ENCODE measurements at places on chromosomes 16 and 17. TPM values are rescaled to one million over a fixed set of nuclear protein-coding genes. Genes with fewer than 3 reads are reported as not detected.

AXIN1 gene
- 50.6 TPM for total RNA-seq

KRT36 gene
- not detected for total RNA-seq

BCL7C gene
- total RNA-seq, result 17.5 TPM

TP53TG3 gene
- total RNA-seq, result not detected

ABCC3 gene
- total RNA-seq, result not detected

HSD3B7 gene
- 12.2 TPM for total RNA-seq

SCN4A gene
- 8.5 TPM for total RNA-seq

SLX1B gene
- total RNA-seq, result 62.6 TPM

TBC1D3K gene
- total RNA-seq, result not detected

PRMT7 gene
- total RNA-seq, result 61.9 TPM

GRCh38 chr17:28763804-28764266, 20.0 kb downstream of the TRAF4 start:
- no peaks in the 10 kb centered on the region for H3K27me3 ChIP-seq
- peak; percentile 89 for DNase-seq
- H3K4me3 ChIP-seq, result no peak overlapping the region
- peaks cover 13% of the 10 kb centered on the region for H3K36me3 ChIP-seq
- H3K27ac ChIP-seq, result no peak overlapping the region

- no peaks in the 10 kb centered on the region for H3K36me3 ChIP-seq
- H3K27ac ChIP-seq, result no peak overlapping the region
- no peaks in the 10 kb centered on the region for H3K27me3 ChIP-seq
- H3K4me1 ChIP-seq, result no peaks in the 10 kb centered on the region
- no peak for DNase-seq
Measured at GRCh38 chr17:151004-151403, 13.6 kb downstream of the SCGB1C2 start.

DNA sequence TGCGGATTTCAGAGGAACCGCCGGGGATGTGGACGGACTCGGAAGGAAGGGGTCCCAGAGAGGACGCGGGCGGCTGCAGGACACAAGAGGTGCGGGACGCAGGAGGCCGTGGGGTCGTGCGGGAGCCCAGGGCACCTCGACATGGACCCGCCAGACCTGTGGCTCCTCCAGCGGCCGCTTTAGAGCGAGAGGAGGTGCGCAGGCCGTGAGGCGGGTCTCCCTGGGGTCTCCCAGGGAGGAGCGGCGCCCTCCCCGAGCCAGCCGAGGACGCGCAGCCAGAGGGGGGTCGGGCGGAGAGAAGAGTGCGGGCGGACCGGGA, 6.8 kb upstream of the FLYWCH1 start:
- H3K27ac ChIP-seq, result 0 out of 2 replicates have a peak overlapping the region, but pooled peaks have one; percentile 76
- DNase-seq, result no peak
- peak overlapping the region; percentile 99 for H3K4me3 ChIP-seq
- no peaks in the 10 kb centered on the region for H3K36me3 ChIP-seq
- no peaks in the 10 kb centered on the region for H3K27me3 ChIP-seq

- no peaks in the 10 kb centered on the region for H3K36me3 ChIP-seq
- H3K4me1 ChIP-seq, result peaks cover 13% of the 10 kb centered on the region
- no peak for DNase-seq
- H3K27ac ChIP-seq, result peak overlapping the region; percentile 94
- H3K4me3 ChIP-seq, result peak overlapping the region; percentile 97
- H3K27me3 ChIP-seq, result no peaks in the 10 kb centered on the region
Measured at GRCh38 chr17:18858567-18859245, 775 bp downstream of the PRPSAP2 start.

DNA sequence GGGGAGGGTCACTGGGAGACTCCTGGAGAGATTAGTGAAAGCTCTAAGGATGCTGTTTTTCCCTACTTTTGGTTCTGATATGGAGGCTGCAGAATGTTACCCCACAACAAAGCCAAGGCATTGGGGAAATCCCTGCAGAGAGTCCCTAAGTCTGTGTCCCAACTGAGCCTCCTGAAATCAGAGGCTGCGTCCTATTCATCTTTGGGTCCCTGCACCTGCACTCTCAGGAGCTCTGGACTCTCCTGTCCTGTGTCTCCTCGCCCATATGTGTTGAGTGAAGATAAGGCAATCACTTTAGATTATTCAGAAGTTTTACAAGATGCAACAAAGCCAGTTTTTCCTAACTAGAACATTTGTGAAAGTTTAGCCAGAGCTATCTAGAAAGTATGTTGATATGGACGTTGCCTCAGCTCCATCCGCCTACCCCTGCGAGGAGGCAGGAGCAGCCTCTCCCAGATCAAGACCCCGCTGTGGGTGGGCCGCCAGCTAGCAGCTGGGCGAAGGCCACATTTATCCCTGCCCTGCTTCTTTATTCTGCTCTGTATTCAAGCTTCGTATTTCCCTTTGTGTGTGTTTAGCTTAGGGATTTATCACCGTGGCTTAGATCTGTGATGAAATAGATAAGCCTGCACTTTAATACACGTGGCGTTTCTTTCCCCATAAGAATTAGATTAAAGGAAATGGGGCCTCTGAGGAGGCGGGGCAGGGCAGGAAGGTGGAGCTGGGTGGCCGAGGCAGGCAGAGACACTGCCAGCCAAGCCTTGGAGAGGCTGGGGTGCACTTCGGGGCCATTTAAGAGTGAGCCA, 37.4 kb downstream of the SHISA6 start:
- H3K4me3 ChIP-seq, result no peak overlapping the region
- H3K4me1 ChIP-seq, result no peaks in the 10 kb centered on the region
- no peaks in the 10 kb centered on the region for H3K36me3 ChIP-seq
- H3K27me3 ChIP-seq, result no peaks in the 10 kb centered on the region

- no peak overlapping the region for H3K4me3 ChIP-seq
- H3K27ac ChIP-seq, result no peak overlapping the region
- no peak for DNase-seq
- no peaks in the 10 kb centered on the region for H3K36me3 ChIP-seq
- no peaks in the 10 kb centered on the region for H3K27me3 ChIP-seq
- H3K4me1 ChIP-seq, result peaks cover 8% of the 10 kb centered on the region
Measured at GRCh38 chr17:47204722-47205418, 4.3 kb upstream of the MYL4 start.

DNA sequence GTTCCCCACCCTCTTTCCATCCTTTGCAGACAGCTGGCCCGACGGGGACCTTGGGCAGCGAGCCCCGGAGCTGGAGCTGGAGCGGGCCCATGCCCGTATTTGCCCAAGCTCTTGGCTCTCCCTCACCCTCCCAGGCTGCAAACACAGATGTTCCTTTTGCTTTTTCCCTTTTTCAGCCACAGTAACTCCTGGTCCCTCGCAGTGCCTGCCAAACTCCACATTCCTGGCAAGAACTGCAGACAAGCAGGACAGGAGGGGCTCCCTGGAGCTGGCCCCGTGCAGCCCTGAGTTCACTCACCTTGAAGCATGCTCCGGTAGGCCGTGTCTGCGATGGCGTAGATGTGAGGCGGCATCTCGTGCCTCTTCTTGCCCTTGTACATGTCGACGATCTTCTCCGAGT, 33.9 kb downstream of the MYH11 start:
- H3K4me1 ChIP-seq, result no peaks in the 10 kb centered on the region
- H3K27ac ChIP-seq, result no peak overlapping the region
- H3K4me3 ChIP-seq, result no peak overlapping the region
- no peaks in the 10 kb centered on the region for H3K36me3 ChIP-seq

GRCh38 chr16:11748404-11749254, 6.0 kb upstream of the TXNDC11 start:
- DNase-seq, result peak; percentile 22
- H3K4me1 ChIP-seq, result no peaks in the 10 kb centered on the region
- H3K36me3 ChIP-seq, result peaks cover 21% of the 10 kb centered on the region
- no peak overlapping the region for H3K4me3 ChIP-seq

- no peak overlapping the region for H3K4me3 ChIP-seq
- H3K36me3 ChIP-seq, result no peaks in the 10 kb centered on the region
- H3K27me3 ChIP-seq, result no peaks in the 10 kb centered on the region
- DNase-seq, result no peak
- no peak overlapping the region for H3K27ac ChIP-seq
Measured at GRCh38 chr16:56789360-56789759, 59.4 kb downstream of the NUP93 start.

GRCh38 chr17:79338604-79339003, 264.0 kb downstream of the ENGASE start:
- H3K4me1 ChIP-seq, result no peaks in the 10 kb centered on the region
- H3K27me3 ChIP-seq, result no peaks in the 10 kb centered on the region
- H3K4me3 ChIP-seq, result no peak overlapping the region
- H3K27ac ChIP-seq, result no peak overlapping the region
- no peaks in the 10 kb centered on the region for H3K36me3 ChIP-seq
- no peak for DNase-seq

DNA sequence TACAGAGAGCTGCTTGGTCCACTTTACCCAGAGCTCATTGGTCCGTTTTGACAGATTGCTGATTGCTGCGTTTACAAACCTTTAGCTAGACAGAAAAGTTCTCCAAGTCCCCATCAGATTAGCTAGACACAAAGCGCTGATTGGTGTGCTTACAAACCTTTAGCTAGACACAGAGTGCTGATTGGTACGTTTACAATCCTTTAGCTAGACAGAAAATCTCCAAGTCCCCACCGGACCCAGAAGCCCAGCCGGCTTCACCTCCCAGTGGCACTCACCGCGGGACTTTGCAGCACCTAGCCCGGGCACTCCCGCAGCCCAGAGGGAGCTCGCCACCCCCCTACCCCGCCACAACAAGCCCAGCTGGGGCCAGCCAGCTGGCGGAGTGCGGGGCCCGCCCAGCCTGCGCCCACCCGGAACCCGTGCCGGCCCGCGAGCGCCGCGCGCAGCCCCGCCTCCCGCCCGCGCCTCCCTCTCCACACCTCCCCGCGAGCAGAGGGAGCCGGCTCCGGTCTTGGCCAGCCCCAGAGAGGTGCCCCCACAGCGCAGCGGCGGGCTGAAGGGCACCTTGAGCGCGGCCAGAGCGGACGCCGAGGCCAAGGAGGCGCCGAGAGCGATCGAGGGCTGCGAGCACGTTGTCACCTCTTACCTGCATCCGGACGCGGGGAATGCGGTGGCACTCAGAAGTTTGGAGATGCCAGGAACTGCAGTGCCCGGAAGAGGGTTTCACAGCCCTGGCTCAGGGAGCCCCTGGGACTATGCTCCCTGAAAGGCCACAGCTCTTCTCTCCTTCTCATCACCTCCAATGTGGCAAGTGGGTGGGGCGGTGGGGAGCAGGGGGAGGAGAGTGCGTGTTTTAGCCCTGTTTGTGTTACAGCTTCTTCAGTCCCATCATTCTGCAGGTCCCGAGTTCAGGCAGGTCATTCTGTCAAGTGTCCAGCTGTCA, 1504.5 kb downstream of the CDH11 start:
- no peaks in the 10 kb centered on the region for H3K36me3 ChIP-seq
- H3K4me3 ChIP-seq, result peak overlapping the region; percentile 65
- DNase-seq, result peak; percentile 57

GRCh38 chr17:44965481-44966234, 2.4 kb downstream of the C1QL1 start:
- no peak overlapping the region for H3K27ac ChIP-seq
- H3K36me3 ChIP-seq, result no peaks in the 10 kb centered on the region
- peaks cover 21% of the 10 kb centered on the region for H3K4me1 ChIP-seq

DNA sequence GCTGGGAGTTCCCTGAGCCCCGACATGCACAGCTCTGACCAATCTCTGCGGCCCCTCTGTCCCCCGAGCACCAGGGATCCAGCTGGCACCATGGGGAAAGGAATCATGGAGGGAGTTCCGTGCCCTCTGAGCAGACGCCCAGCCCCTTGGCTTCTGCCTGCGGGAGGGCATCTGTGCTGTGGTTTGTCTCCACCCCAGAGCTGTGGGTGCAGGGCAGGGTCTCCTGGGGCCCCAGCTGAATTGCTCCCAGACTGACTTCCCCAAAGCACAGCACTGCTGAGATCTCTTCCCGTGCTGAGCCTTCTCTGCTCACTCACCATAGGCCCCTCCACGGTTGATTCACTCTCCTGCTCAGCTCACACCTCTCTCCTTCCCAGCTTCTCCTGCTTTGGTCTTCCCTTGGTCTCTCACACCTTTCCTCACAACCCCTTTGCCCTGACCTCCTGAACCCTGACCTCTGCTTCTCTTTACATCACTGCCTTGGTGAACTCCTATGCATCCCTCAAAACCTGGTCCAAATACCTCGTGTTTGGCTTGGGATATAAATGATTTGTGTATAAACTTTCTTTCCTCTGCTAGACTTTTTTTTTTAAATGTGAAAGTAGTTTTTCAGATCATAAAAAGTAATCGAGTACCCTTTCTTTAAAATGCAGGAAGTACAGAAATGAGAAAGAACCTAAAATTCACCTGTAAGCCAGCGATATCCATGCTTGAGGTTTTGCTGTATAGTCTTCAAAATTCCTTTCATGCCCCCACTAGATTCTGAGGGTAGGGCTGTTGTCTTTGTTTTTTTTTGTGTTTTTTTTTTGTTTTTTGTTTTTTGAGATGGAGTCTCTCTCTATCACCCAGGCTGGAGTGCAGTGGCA, 265.3 kb downstream of the SEC14L1 start:
- no peaks in the 10 kb centered on the region for H3K36me3 ChIP-seq
- H3K4me1 ChIP-seq, result peaks cover 10% of the 10 kb centered on the region
- no peak overlapping the region for H3K27ac ChIP-seq
- H3K27me3 ChIP-seq, result no peaks in the 10 kb centered on the region
- no peak overlapping the region for H3K4me3 ChIP-seq
- DNase-seq, result no peak

- H3K27me3 ChIP-seq, result no peaks in the 10 kb centered on the region
- peak; percentile 48 for DNase-seq
- peak overlapping the region; percentile 84 for H3K27ac ChIP-seq
- peaks cover 28% of the 10 kb centered on the region for H3K36me3 ChIP-seq
- H3K4me1 ChIP-seq, result peaks cover 7% of the 10 kb centered on the region
- H3K4me3 ChIP-seq, result no peak overlapping the region
Measured at GRCh38 chr16:3087243-3088235, 11.6 kb downstream of the ZSCAN10 start.

DNA sequence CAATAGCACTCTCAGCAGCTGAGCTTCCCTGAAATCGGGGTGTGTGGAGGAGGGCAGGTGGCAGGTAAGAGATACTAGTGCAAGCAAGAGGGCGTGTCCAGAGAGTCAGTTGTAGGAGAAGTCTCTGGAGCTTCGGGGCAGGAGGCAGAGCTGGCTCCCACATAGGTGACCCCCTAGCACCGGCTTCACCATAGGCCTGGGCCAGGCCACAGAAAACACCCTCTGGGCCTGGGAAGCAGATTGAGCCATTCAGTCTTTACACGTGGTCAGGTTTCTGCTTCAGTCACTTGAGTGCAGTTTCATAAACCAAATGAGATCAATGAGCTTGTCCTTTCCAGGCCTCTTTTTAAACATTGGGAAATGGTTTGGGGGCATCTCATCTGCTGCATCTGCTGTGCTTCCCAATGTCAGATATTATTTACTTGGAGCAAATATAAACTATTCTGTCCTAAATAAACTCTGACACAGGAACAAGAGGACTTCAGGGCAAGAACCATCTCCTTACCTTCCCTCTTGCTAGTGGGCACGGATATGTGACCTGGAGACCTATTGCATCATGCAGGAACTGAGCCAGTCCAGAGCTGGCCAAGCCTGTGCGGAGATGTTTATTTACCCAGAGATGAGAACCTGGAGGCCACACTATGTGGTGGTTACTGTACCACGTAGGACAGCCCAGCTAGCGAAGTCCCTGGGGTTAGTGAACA, 16.1 kb downstream of the CCR7 start:
- H3K36me3 ChIP-seq, result no peaks in the 10 kb centered on the region
- no peaks in the 10 kb centered on the region for H3K27me3 ChIP-seq
- H3K4me1 ChIP-seq, result no peaks in the 10 kb centered on the region
- H3K4me3 ChIP-seq, result no peak overlapping the region
